Umbilical cord (tissue), 2 donors: ENCODE measurements at places on chromosomes 2 and 18.

GRCh38 chr2:68943581-68944568 lies 8.8 kb downstream of the GKN2 start:
- peak; percentile 78 for DNase-seq

- no peak for DNase-seq
Measured at GRCh38 chr18:49089049-49089448, 138.3 kb upstream of the SMAD7 start.

DNA sequence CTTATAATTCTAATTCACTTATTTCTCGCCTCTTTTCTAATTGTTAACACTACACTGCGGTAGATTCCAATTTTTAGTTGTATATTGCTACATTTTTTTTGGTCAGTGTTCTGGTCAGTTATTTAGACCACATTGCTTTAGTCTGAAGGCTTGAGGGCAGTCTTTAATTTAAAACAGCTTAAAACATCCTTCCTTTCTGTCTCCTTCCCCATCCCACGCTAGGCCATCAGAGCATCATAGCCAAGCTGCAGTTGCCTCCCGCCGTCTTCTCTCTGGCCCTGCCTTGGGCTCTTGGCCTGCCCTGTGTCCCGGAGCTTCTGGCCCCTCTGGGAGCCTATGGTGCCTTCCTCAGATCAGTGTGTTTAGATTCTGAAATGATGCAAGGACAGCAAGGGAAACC lies 52.6 kb upstream of the GLI2 start:
- no peak for DNase-seq

DNA sequence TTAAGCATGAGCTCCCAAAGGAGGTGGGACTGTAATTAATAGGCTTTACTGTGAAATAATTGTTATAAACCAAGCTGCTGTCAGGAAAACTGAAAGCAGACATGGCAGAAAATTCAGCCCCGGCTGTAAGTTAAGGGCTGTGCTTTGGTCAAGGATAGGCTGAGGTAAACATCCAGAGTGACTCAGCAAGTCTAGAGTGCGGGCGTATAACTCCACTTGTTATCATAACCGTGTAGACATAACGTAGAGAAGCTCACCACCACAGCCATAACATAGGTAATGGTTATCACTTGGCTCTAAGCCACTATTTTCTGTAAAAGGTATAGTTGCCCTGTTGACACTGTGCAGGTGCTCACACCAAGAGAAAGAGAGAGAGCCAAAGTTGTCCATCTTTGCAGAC lies 316.8 kb downstream of the DCDC2C start:
- no peak for DNase-seq

DNA sequence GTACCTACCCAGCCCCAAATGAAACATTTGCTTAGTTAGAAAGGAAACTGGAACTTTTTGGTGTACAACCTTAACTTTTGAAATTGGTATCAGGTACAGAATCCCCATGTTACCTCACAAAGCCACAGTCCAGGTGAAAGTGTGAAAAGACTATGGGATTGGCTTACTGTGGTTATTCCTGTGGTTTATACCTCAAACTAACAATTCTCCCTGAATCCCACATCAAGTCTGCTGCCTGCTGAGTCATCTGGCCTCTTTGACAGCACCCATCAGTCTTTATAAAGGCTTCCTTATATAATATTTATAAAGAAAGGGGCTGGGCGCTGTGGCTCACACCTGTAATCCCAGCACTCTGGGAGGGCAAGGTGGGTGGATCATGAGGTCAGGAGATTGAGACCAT lies 164.6 kb downstream of the TMEM247 start:
- no peak for DNase-seq

DNA sequence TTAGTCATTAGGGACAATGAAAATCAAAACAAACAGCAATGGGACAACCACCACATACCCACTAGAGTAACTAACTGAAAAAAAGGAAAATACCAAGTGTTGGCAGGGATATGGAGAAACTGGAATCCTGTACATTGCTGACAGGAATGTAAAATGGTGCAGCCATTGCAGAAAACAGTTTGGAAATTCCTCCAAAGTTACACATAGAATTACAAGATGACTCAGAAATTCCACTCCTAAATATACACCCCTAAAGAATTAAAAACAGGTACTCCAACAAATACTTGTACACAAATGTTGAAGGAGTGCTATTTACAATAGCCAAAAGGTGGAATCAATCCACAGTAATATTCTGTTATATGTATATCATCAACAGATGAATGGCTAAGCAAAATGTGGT lies 110.9 kb downstream of the ROCK1 start:
- DNase-seq, result no peak

DNA sequence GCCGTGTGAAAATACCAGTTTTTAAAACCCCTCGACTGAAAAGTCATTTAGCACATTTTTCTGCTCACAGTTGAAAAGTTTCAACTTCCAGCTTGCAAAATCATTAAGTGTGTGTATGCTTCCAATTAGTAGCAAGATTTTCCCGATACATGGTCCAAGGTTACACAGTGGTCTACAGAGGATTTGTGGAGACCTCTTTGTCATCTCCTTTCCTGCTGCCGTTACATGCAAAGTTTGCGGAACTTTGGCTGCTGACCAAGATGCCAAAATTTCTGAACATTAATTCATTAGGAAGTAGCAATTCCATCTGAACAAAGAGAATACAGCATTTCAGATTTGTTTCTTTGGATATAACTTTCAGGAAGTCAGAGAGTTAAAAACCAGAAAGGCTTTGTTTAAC lies 474.6 kb downstream of the PLCL1 start:
- no peak for DNase-seq

- no peak for DNase-seq
Measured at GRCh38 chr2:74441170-74441689, 507 bp downstream of the RTKN start.

GRCh38 chr18:48766487-48766886 lies 184.3 kb downstream of the SMAD7 start:
- no peak for DNase-seq

DNA sequence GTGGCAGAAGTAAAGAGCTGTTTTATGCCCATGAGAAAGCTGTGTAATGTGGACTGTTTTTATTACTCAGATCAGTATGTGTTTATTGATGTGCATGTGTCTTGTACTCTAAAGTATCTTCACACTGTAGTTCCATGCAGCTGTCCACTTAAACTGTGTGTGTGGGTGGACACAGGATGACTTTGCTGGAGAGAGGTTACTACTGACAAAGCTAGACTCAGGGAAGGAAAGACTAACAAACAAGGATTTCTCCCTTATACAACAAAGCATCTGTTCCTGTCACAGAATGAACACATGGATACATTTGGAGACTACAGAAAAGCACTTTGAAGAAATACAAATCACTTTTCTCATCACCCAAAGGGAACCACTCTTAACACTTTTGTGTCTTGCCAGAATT lies 10.0 kb downstream of the FHOD3 start:
- DNase-seq, result no peak

- DNase-seq, result no peak
Measured at GRCh38 chr18:48393776-48394175, 15.4 kb downstream of the ZBTB7C start.

DNA sequence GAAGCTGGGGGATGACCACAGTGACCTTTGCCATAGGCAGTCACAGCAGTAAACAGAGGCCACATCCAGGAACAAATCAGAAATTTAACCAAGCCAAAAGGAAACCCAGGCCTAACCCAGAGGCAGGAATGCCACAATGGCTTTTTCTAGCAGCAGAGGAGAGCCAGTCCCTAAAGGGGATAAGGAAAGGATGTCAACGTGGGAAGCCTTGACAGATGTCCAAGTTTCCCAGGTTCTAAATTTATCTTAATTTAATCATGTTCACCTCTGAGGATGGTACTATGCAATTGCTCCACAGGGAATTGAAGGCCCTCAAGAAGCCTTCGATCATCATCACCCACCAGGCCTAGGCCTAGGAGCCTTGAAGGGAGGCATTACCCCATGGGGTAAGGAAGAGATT lies 374.7 kb downstream of the TNS1 start:
- DNase-seq, result no peak

DNA sequence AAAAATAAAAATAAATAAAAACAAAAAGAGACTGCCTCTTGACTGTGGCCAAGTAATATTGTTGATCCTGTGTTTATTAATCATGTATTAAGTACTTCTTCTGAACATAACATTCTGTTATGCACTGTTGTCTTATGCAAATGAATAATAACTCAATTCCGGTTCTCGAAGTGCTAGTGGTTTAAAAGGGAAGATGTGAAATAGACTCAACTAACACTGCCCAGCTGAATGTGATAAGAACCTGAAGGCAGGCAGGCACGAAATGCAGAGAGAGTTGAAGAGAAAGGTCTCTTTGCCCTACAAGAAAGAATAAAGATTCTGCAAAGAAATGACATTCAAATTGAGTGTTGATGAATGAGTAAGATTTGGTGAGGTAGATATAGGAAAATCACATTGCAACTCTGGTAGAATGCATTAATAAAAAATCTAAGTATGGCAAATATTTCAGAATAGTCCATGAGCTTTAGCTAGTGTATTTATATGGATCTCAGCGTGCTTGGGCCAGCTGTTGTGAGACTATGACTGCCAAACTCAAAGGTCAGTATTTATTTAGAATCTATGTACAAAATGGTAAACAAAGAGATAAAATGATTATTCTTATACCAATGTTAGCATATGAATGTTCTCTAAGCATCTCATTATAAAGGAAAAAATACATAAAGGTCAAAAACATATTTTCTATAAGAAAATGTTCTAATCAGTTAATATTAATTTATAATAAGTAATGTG lies 352.3 kb upstream of the CDH7 start:
- DNase-seq, result no peak

DNA sequence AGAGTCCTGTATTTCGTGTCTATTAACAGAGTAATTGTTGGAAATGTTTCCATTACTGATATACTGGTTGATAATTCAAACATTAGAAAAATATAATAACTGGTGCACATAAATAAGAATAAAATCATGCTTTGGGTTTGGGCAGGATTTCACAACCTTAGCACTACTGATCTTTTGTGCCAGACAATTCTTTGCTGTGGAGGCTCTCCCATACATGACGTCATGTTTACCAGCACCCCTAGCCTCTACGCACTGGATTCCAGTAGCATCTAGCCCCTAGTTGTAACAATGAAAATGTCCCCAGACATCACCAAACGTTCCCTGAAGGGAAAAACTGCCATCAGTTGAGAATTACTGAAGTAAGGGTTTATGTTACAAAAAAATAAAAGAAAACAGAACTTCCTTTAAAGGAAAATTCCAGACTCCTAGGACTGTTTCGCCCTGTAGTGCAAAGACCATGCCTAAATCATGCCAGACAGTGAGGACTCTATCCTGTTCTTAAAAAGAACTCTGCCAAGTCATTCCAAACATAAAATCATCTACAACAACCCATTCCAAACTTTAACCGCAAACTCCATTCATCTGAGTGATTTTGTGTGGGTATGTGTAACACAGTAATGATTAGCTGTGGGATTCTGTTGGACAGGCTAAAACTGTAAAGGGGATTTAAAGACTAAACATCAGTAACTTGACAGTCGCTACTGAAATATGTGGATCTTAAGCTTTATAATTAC lies 313.4 kb upstream of the CCDC68 start:
- DNase-seq, result no peak
